ENCODE measurements at places on chromosomes 16 and 17.
A peak's percentile ranks its signal among the peaks of the same experiment; 100 is the strongest.

DNA sequence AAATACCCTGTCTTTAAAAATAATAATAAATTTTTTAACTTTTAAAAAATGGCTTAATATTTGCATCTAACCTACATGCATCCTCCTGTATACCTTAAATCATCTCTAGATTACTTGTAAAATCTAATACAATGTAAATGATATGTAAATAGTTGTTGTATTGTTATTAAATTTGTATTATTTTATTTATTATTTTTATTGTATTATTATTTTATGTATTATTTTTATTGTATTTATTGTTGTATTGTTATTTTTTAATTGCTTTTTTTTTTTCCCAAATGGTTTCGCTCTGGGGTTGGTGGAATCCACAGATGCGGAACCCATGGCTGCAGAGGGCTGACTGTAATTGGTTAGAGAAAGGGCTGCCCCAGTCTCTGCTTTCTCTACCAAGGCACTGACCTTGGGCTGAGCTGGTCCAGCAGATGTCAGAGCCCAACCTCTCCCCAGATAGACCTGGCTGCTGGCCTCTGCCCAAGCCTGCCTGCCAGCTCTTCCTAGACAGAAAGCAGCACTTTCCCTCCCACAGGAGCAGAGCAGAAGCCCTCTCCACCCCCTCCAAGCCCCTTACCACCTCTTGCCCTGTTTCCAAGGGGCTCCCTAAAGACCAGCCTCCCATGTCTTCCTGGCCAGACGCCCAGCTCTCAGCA lies 183.8 kb downstream of the GSG1L start:
- no peak for DNase-seq

GRCh38 chr17:3678095-3678820 lies 9.6 kb downstream of the EMC6 start:
- no peak for DNase-seq

DNA sequence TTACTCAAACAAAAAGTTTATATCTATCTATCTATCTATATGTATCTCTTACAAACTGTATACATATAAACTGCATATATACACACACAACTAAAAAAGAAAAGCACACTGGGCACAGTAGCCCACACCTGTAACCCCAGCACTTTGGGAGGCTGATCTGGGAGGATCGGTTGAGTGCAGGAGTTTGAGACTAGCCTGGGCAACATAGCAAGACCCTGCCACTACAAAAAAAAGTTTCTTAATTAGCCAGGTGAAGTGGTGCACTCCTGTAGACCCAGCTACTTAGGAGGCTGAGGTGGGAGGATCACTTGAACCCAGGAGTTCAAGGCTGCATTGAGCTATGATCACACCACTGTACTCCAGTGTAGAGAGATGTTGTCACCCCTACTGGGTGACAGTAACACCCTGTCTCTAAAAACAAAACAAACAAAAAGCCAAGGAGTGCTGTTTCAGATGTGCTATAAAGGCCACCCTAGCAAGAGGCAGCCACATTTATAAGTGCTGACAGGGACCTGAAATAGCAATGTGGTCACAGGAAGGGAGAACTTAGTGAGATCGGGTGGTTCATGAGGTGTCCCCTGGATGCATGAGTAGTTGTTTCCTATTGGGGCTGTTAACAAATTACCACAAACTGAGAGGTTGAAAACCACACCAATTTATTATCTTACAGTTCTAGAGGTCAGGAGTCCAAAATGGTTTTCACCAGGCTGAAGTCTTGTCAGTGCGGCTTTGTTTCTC lies 4.8 kb downstream of the CD2BP2 start:
- DNase-seq: no peak

DNA sequence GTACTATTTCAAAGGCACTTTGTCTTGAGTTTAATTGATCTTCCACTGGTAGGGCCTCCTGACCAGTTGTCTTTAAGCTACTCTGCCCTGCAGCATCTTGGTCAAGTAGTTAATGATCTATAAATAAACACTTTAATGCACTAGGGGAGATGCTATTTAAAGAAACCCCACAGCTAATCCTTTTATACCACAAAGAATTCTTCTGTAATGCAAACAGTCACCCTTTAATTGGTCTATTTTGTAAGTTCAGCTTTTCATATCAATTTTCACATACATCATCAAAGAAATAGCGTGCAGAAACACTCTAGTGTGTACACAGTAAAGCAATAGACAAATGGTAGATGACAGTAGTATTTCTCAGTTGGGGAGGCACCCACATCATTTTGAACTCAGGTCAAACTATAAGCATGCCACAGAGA lies 70.3 kb downstream of the PMP22 start:
- DNase-seq: peak; percentile 80

- DNase-seq: no peak
Measured at GRCh38 chr17:61532826-61533225, 58.2 kb downstream of the NACA2 start.

- DNase-seq: no peak
Measured at GRCh38 chr17:60328679-60329078, 63.3 kb downstream of the USP32 start.

- DNase-seq: no peak
Measured at GRCh38 chr16:58678269-58678668, 6.3 kb downstream of the SLC38A7 start.

DNA sequence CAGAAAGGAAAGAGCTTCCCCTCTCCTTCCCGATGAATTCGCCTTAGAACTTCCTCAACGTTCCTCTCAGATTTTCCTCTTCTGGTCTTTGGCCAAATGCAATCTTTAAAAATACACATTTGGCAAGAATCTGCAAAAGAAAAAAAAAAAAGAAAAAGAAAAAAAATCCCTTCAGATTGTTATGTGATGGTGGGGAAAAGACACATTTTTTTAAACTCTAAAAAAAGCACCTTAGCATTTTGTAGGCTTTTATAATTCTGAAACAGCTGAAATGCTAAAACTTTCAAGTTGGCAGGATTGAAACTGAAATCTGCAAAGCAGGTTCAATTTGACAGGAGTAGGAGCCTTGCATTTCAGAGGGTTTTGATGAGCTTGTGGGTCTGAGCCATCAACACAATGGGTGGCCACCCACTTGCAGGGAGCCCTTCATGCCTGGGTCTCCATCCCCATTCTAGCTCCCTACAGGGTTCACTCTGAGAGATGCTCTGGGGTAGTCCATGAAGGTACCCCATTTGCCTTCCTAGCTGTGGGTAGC lies 33.1 kb downstream of the CACNG3 start:
- DNase-seq: no peak

GRCh38 chr16:66444049-66444481 lies 17.0 kb downstream of the BEAN1 start:
- DNase-seq: no peak

DNA sequence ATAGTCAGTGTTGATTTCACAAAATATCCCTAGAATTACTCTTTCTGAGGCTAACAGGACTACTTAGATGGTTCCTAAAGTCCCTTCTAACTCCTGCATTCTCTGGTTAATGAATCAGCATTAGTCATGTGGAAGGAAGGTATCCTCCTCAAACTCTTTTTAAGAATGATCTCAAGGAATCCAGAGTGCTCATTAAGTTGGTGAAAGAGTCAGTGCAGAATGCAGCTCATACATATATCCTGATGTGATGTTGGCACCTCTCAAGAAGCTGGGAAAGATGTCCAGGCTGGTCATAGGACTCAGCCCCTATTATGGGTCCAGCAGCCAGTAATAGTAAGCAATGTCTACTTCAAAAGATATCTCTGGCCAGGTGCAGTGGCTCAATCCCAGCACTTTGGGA lies 65.5 kb downstream of the PIGL start:
- no peak for DNase-seq

- no peak for DNase-seq
Measured at GRCh38 chr17:7183433-7184090, 4.4 kb upstream of the ASGR1 start.

DNA sequence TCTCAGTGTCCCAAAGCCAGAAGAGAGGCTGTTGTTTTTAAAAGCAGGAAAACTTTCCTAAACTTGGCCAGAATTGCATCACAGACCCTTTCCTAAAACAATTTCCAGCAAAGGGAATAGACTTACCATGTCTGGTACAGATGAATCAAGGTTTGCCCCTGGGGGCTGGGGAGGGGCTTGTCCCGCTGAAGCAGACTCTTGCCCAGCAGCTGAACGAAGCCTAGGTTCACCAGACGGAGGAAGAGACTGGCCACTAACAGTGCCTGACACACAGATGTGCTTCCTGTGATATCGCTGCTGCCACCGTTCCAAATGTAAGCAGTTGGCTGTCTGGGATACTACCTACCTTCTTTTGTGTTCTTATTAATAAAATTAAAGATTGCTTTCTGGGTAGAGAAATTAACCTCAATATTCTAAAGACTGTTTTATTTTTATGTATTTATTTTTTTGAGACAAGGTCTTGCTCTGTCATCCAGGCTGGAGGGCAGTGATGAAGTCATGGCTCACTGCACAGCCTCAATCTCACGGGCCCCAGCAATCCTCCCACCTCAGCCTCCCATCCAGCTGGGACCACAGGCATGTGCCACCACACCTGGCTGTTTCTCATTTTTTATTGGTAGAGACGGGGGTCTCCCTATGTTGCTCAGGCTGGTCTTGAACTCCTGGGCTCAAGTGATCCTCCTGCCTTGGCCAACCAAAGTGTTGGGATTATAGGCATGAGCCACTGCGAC lies 13.5 kb downstream of the PRCD start:
- DNase-seq: no peak

DNA sequence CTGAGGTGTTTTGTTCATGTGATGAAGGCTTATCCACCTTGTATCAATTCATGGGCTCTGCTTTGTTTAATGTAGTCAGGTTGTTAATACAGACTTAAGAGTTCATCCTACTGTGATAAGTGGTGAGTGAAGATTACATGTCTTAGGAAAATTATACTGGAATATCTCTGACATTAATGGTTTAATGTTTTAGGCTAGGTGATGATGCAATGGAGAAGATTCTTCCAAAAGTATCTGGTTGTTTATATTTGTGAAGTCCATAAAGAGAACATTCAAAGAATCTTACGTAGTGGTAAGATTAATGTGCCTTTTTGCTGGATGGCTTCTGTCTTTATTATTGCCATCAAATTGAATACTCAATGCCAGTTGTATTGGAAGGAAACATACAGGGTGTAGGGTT lies 236.4 kb downstream of the BCAS3 start:
- DNase-seq: no peak

GRCh38 chr17:57377094-57377493 lies 120.8 kb downstream of the MSI2 start:
- DNase-seq: no peak
